ENCODE measurements at places on chromosomes 3 and 15.

DNA sequence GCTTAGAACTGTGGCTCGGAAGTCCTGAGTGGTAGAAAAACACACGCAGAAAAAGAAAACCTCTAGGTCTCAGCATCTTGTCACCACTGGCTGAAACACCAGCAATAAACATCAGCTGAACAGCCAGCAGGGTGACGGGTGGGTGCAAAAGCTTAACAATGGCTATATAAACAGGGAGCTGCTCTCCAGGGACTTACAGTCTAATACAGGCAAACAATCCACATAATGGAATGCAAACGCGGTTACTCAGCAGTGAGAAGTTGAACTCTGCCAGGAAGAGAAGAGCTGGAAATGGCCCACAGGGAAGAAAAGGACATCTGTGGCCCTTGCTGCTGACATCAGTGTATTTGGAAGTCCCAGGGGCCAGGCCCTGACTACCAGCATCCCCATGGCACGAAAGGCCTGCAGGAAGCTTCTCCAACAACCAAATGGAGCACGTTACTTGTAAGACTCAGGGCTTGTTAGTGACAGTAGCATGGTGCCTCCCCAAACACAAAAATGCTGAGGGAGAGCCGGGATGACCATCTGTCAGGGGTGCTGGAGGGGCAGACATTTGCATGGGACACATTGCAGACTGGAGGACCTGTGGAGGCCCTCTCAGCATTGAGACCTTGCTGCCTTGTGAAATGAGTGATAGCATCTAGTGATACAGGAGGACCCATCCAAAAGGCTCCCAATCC, 3.0 kb downstream of the HEG1 start:
- DNase-seq: no peak

DNA sequence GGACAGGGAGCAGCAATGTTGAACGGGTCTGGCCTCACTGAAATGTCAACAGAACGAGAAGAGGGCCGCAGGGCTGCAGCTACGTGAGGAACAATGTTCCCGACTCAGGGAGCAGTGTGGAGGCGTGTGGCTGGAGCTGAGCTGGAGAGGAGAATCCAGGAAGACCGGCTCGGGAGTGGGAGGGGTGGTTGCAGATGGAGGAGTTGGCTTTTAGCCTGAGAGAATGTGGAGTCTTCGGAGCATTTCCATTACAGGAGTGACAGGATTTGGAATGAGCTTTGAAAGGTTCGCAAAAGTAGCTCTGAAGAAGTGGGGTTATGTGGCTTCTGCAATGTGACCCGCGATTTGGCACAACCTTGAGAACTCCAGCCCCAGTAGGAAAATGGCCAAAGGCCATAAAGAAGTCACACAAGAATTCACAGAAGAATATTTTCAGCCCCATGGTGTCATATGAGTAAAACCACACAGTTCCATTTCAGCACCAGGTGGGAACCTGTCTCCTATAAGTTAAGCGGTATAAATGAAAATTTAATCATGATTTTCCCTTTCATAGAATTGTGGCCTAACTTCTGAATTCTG, 78.8 kb upstream of the NSMCE3 start:
- DNase-seq: no peak

GRCh38 chr15:89341316-89342005, 6.8 kb upstream of the POLG start:
- no peak for DNase-seq

- DNase-seq: no peak
These were observed 428.2 kb downstream of the NLGN1 start for GRCh38 chr3:173825730-173826129.

DNA sequence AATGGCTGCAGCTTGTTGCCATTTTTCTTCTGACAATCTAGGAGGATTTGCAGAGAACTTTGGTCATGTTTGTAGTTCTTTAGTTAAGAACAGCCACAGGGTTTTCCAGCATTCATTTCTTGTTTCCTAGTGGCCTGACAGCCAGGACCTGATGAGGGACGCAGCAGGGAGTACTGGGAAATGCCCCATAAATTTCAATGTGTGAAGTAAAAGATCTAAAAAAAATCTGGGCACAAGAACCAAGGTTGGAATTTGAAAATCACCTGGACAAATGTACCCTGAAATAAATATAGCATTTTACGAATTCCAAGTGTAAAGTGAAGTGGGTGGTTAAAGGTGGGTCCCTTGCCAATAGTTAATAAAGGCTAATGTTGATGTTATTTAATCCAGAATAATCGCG, 195.0 kb downstream of the ZIC1 start:
- no peak for DNase-seq

- no peak for DNase-seq
These were observed 170.7 kb downstream of the OCA2 start for GRCh38 chr15:27928386-27928785.

DNA sequence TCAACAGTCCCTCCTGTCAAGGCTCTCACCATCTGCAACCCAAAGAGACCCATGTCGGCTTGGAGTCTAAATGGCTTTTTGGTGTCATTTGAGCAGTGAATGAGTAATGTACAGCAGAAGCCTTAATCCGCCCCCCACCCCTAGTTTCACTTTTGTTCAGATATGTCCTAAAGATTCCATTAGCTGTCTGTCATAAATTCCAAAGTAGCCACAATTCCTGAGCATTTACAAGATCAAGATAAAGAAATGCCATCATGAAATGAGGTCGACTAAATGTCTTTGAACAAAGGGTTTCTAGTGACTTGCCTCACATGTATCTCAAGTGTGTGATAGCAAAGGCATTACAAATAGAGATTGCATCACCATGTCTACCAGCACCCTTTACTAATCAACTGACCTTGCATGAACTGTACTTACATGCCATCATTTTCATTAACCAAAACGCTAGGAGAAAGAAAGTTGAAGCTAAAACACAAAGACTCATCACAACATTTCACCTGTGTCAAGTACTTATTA, 123.8 kb upstream of the PHLDB2 start:
- DNase-seq: no peak

DNA sequence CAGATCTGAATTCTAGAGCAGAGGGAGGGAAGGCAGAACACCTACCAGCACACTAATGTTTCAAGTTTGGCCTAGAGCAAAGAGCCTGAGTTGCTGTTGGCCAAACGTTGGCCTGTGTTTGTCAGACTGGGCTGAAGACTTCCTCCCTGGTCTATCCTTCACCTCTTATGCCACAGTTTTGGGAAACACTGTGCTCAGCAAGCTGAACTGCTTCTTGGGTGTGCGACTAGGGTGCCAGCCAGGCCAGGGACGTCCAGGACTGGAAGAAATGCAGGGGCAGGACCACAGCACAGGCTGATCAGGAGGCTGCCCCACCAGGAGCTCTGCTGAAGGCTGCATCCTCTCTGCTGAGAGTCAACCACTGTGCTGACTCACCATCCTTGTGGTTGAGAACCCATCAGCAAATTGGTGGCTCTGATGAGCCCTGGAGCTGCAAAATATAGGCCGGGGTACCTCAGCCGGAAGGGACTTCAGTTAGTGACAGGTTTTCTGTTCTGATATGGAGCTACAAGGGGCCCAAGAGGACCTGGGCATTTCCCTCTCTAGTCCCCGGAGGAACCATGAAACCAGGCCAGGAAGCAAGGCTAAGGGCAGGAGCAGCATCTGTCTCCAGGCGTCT, 131.6 kb upstream of the RASGRP1 start:
- no peak for DNase-seq

GRCh38 chr3:159672728-159673688, 315.6 kb upstream of the IL12A start:
- no peak for DNase-seq

GRCh38 chr3:172051957-172052354, 12.6 kb downstream of the FNDC3B start:
- no peak for DNase-seq

- DNase-seq: no peak
These were observed 62.4 kb downstream of the ADAMTS9 start for GRCh38 chr3:64625381-64625780.

DNA sequence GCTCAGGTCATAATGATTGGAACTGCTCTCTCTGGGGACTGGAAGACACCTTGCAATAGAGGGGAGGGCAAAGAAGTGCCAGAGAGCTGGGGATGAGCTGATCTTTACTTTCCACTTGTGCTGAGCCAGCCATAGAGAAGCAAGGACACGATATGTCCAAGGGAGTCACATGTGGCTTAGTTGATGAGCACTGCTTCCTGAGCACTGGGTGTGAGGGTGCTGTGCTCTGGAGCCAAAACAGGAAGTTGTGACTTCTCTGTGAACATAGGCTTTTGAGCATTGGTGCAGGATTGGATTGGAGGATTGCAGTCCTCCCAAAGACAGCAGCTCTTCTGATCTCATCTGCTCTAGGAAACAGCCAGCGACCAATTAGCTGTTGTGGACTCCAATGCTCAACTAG, 6.7 kb downstream of the PARP14 start:
- DNase-seq: no peak

GRCh38 chr3:135348690-135349089, 553.6 kb downstream of the EPHB1 start:
- no peak for DNase-seq

- no peak for DNase-seq
These were observed 48.3 kb downstream of the PARP14 start for GRCh38 chr3:122728756-122729514.

GRCh38 chr3:9781551-9781950, 10.7 kb downstream of the TADA3 start:
- DNase-seq: no peak

All from NCI-H510A (cell line).